ENCODE measurements at places on chromosomes 6 and 20.

GRCh38 chr6:21850691-21851090, 257.1 kb downstream of the SOX4 start:
- no peak for DNase-seq

GRCh38 chr20:38325167-38325566, 21.1 kb upstream of the LBP start:
- DNase-seq = no peak

- DNase-seq = peak; percentile 63
Observed at GRCh38 chr6:231779-232178, 60.5 kb upstream of the DUSP22 start.

DNA sequence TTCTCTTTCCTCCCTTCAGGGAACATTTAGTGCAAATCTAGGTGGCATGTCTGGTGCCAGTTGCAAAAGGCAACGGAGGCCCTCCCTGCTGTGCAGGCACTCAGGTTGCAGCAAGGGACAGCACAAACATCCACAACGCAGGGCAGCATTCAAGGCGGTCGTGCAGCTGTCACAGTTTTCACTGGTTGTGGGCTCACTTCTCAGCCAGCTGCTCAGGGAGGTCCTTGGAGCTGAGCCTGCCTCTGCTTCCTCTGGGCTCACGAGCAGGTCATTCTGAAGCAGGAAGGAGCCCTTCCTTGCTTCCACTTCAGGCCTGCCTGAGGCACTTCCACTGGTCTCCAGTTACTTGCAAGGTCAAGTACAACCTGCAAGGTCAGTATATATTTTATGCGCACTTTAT, 3.8 kb upstream of the NPEPL1 start:
- DNase-seq = no peak

- no peak for DNase-seq
Observed at GRCh38 chr6:31966506-31966905, 5.4 kb downstream of the DXO start.
